Skeletal muscle cell (primary cell): ENCODE measurements at places on chromosomes 4 and X.

DNA sequence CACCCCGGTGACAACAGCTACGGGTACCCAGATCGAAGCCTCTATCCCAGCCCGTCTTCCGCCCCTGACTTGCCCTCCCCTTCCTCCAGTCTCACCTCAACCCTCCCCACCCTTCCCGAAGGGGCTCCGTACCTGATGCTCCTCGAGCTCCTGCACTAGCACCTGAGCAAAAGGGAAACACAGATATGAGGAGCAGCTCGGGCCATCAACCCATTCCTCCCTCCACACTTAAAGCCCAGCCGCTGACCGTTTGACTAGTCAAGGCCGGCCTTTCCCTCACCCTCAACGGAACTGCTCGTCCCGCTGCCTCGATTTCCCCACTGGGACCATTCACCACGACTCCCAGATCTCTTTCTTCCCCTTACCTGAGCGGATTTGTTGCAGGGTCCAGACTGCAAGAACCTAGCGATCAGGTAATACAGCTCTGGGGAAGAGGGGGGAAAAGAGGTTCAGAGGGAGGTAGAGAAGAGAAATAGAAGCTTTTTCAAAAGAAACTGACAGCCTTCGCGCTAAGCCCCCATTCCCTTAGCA lies 731 bp downstream of the BRWD3 start:
- no peak for DNase-seq

DNA sequence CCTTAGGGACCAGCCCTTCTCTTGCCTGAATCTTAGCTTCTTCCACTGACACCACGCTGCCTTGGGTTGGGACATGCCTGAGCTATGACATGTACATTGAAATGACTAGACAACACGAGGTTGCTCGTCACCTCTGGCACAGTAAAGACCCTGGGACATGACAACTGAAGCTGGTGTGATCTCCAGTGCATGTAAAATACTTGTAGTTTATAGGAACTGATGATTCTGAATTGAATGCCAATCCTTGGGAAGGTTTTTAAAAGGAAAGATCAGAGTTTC lies 100.7 kb upstream of the PGRMC2 start:
- no peak for DNase-seq

DNA sequence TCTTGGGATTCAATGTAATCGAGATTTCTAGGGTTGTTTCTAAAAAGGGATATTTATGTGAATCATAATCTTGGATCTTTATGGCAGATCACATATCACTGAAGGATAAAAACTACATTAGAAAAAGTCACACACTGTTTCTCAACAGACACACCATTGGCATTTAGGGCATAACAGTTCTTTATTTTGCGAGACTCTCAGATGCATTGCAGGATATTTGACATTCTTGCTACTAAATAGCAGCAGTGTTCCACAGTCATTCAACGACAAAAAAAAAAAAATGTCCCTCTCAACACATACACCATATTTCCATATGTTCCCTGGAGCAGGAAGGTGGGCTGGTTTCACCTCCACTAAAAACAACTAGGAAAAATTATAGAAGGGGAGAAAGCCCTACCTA lies 243.4 kb upstream of the PCDH18 start:
- DNase-seq = no peak

GRCh38 chrX:152817078-152817764 lies 13.3 kb downstream of the CETN2 start:
- no peak for DNase-seq

GRCh38 chr4:5823542-5824211 lies 69.2 kb downstream of the CRMP1 start:
- no peak for DNase-seq

GRCh38 chr4:26858035-26858918 lies 2.4 kb upstream of the STIM2 start:
- no peak for DNase-seq

DNA sequence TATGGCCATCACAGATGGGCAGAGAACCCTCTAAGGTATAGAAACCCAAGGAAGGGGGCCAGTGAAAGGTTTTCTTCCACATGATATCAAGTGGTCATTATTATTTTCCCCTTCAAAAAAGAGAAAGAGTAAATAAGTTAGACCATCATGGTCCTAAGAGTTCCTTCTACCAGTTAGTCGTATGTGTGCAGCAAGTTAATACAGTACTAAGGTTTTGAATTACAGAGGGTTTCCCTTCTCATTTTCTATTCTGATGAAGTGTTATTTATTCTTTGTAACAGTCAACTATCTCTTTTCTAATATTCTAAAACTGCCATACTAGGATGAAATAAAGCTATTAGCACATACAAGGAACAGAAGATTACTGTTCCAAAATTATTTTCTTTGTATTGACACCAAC lies 94.4 kb downstream of the TMEM144 start:
- DNase-seq = no peak

GRCh38 chr4:89022426-89023128 lies 34.4 kb downstream of the FAM13A start:
- no peak for DNase-seq
